ENCODE measurements at places on chromosomes 12 and 14.

DNA sequence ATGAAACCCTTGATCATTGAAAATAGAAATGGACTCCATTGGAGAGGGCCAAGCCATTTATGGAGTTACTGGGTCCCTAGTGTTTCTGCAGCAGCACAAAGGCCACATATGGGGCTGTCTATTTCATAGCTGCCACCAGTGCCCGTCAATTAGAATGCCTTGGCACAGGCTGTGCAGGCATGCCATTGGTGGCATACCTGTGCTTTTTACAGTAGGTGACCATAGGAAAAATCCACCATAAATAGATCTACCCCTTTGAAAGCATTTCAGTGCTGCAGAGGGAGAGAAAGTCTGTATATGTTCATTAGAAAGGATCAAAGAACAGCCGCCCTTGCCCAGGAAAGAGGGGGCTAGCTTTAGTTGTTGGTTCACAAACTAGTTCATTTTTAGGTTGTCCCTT, 13.1 kb downstream of the MYBPC1 start:
- no peak for DNase-seq

DNA sequence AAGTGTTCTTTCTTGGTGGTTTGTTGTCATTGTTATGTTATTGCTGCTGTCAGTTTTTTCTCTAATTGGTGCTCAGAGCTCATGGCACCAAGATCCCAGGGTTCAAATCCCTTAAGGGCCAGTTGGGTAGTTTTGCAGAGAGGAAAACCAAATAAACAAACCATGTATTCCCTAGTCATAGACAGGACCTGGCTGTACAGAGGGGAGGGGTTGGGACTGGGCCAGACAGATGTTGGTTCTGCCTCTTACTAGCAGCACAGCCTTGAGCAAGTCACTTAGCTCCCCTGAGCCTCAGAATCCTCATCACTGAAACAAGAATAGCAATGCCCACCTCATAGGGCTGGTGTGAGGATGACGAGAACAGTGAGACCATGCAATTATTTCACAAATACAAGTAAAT, 53.4 kb downstream of the LTBP2 start:
- DNase-seq, result no peak

DNA sequence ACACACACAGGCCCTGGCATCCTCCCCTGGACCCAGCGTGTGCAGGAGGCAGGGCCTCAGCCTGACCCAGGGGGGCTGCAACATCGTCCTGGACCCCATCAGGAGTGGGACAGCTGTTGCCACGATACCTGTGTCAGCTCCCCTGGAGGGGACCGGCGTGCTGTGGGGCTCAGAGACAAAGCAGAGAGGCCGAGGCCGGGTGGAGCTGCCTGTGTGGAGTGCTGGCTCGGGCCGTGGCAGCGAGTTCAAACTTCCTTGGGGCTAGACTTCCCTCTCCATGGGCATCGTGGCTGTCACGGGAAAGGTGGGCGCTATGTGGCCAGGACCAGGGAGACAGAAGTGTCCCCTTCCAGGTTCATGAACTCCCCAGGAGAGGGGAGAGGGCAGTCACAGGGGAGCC, 155.0 kb upstream of the SFSWAP start:
- no peak for DNase-seq

- peak; percentile 73 for DNase-seq
Observed at GRCh38 chr14:62329427-62329826, 567.2 kb downstream of the SNAPC1 start.

GRCh38 chr12:66516561-66516960, 162.3 kb downstream of the GRIP1 start:
- DNase-seq, result no peak

GRCh38 chr14:104580961-104581360, 1.4 kb downstream of the C14orf180 start:
- DNase-seq, result peak; percentile 10

DNA sequence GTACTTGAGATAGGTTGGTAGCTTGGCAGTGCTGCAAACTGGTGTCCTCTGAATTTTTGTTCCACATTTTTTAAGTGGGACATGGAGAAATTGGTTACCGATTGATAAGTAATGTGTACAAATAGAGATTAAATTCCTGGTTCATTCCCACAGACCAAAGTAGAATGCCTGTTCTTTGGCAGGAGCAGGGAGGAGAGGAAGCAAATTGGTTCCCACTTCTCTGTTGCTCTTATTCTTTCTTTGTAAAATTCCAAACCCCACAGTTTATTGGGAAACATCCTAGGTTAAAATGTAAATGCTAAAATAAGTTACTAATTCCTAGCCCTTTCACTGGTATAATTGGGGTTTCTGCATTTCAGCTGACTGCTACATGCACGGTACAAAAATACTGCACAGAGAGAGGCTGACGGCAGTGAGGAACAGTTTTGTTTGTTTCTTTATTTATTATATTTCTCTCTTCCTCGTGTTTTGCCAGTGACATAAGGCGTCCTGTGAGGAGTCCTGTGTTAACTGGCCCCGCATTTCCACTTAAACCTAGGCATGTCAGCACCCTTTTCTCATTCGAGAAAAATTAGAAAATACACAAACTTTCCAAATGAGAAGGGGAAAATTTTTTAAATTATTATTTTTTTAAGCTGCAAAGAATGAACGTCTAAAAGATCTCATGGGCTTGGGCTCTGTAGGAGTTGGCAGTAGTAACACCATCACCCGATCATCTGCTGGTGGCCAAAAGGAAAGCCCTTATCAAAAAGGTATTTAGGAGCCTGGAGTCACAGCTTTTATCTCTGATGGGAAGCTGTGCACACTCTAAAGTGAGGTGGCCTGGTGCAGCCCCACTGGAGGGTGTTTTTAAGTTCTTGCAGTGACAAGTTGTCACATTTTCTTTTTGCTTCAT, 25.4 kb upstream of the BCL7A start:
- DNase-seq, result no peak

DNA sequence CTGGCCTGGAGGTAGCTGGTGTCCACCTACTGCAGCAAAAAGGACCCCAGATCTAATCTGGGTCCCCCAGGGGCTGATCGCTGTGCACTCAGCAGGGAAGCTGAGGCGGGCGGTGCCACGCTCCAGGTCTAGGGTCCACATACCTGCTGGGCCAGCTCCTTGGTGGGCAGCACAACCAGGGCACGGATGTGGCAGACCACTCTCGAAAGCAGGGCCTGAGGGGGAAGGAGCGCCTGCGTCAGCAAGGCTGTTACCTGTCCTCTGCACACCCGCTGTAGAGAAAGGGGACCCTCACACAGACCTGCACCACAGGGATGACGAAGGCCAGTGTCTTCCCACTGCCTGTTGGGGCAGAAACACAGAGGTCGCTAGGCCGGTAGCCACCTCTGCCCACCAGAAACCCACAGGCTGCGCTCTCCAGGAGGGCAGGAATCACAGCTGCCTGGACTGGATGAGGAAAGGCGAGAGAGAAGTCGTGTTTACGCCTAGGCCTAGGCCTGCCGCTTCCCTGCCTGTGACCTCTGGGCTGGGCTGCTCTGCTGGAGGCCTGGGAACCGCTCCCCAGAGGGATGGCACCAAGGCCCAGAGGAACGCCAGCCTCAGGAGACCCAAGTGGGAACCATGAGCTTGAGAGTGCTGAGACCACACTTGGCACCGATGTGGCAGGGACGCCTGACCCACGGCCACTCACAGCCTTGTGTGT, 2.0 kb downstream of the DDX51 start:
- no peak for DNase-seq

- DNase-seq, result no peak
Observed at GRCh38 chr12:107361970-107362369, 268.6 kb upstream of the CRY1 start.
